NCI-H2171 (cell line): ENCODE measurements at places on chromosomes 7 and 10.

DNA sequence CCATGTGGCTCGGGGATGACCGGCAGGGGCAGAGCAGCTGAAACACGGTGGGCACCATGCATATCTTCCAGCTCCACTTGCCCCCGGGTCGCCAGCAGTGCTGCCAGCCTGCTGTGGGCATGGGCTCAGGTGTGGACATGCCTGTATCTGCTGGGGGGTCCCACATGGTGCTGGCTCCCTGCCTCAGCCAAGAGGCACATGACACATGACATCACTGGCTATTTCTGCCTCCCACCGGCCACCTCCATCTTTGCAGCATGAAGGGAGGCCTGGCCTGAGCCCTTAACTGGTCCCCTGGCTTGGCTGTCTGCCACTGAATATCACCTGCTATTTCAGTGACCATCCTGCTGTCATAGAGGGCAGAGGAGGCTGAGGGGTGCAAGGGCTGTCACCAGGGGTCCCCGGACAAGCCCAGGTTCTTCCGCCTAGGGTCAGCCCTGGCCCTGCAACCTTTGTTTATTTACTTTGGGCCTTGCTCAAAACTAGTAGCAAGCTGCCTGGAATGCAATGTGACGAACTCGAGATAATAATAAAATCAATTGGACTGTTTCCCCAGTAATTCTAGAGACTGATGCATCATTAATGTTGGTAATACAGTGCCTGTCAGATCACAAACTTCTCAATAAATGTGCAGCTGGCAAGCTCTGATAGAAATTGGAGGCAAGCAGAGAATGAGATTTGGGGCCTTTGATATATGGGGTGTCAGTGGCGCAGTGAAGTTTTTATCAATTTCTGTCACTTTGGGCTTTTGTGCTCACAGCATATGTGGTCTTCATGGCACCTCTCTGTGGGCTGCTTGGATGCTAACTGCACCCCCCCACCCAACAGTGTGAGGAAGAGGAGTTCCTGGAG, 28.5 kb downstream of the ZMIZ1 start:
- DNase-seq: no peak

DNA sequence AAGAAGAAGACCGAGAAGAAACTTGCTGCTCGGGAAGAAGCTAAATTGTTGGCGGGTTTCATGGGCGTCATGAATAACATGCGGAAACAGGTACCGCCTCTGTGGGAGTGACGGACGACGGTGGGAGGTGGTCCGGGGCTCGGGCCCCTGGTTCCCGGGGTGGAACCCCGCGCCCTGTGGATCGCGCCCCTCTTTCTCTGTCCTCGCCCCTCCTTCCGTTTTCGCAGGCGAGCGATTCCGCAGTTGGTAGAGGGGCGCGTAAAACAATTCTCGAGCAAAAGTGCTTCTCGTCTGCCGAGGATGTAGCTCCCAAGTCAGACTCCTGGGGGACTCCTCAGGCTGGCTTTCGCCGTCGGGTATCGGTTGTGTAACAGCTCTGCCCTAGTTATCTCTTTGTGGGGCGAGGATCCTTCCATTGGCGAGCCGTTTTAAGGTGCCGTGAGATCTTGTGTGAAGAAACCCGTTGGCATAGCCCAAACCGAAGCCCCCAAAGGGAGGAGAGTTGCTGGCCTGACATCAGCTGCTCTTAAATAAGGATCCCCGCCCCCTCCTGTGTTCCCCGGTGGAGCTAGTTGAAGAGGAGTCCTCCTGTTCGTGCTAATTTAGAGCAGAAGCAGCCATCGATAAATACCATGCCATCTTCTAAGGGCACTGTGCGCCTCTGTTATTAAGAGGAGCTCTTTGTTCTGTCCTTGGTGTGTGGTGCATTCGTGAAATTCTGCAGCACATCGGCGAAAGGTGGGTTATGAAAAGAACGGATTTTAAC, 655 bp downstream of the KLHL7 start:
- DNase-seq: peak; percentile 50

DNA sequence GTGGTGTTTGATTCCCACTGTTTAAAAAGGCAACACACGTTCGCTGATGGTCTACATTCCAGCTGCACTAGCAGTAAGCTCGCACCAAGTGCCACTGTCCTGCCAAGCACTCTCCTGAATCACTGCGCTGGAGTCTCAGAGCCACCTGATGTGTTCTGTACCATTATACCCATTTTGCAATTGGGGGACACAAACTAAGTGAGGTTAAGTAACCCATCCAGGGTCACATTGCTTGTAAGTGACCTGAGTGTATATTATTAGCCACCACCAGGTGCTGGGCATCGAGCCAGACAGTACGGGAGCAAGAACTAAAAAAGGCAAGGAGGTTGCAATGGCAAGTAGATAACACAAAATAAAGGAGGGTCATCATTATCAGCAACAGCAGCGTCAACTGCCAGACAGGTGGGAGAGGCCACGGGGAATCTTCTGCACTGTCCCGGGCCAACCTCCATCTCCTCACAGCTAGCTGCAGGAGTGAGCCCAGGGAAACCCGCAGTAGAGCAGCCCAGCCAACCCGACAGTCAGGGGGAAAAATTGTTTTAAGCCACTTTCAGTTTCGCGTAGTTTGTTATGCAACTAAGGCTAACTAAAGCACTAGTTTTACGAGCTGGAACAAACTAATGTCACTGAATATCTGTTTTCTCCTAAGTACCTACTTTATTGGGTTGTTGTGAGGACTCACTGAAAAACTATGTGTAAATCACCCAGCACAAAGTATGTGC, 712 bp upstream of the CPVL start:
- no peak for DNase-seq

- DNase-seq: no peak
Observed at GRCh38 chr7:131056007-131056406, 271.7 kb upstream of the MKLN1 start.

GRCh38 chr10:97353945-97354344, 19.4 kb upstream of the FRAT2 start:
- no peak for DNase-seq

GRCh38 chr7:16668978-16669377, 23.0 kb downstream of the BZW2 start:
- DNase-seq: no peak

GRCh38 chr10:90741926-90742565, 115.8 kb downstream of the HTR7 start:
- DNase-seq: no peak

- no peak for DNase-seq
Observed at GRCh38 chr10:15841696-15842095, 18.6 kb downstream of the MINDY3 start.

GRCh38 chr10:130174328-130174727, 38.1 kb downstream of the GLRX3 start:
- DNase-seq: no peak

- DNase-seq: no peak
Observed at GRCh38 chr10:15334650-15335323, 36.3 kb downstream of the FAM171A1 start.

DNA sequence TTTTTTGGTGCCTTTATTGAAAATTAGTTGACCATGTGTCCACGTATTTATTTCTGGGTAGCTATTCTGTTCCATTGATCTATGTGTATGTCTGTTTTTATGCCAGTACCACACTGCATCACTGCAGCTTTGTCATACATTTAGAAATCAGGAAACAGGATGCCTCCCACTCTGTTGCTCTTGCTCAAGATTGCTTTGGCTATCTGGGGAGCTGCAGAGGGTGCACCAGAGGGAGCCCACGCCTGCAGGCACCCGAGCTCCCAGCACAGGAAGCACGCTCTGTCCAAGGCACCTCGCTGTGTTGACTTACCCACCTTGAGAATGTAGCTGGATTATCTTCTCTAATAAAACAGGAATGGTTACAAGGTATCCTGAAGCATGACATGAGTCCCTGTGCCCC, 301.7 kb downstream of the TCERG1L start:
- DNase-seq: no peak

- no peak for DNase-seq
Observed at GRCh38 chr10:76643511-76643911, 994.1 kb downstream of the KCNMA1 start.

DNA sequence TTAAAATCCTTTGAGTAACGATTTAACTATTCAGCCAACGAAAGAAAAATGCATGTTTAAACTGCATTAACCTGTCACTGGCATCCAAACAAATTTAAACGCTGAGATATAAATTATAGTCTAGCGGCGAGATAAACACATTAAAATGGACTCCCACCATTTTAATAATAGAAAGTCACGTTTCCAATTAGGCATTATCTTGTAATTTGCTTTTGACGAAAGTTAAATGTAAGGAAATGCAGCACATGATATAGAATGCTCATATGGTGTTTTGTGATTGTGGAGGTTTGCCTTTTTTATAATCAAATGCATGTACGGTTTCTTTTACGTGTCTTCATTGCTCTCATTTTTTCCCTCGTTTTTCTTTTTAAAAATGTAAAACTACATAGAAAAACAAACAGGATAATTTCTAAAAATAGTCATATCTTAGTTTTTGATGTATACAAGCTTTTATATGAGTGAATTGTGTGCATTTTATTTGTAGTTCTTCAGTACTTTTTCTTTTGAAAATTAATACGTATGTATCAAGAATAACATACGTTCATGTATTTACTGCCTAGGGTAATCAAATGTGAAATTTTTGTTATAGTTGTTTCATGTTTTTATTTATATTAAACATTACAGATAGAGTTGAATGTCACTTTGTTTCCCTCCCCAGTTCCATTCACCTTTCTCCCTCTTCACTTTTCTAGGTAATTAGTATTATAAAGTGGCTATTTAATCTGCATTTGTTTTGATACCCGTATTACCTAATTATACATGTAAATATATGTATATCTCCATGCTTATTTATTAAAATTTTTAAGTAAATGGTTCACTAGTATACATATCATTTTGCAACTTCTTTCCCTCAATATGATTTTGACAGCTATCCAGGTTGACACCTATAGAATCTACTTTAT, 1.1 kb upstream of the KLF14 start:
- no peak for DNase-seq

DNA sequence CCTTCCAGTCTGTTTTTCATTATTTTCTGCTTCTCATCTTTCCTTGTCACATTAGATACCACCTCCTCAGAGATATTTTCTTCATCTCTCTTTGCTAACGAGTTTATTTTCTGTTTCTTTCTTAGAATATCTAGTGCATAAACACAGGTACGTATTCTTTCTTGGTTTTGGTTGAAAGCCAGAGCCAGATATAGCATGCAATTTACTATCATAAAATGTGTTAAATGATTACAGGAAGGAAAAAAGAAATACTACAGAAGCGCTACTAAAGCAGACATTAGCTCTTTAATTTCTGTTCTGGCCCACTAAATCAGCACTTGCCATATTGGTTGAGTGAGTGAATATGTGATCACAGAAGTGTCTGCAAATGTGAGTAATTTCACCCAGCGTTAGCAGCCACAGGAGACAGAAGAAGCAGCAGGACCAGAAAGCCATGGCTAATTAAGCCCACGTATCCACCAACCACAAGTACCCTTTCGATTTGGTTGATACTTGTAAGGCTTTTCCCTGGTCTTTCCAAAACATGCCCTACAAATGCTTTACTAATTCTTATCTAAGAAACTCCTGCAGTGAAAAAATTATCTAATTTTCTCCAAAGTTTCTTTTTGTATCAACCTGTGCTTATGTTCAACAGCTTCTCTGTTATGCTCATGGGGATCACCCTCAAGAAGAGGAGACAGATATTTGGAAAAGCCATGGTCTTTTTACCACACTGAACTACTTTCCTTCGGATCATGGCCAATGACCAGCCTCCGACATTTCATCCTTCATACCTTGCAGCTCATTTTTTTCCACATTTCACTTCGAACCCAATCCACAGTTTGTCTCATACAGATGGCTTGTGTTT, 23.1 kb upstream of the MACC1 start:
- no peak for DNase-seq
